Stimulated activated CD4-positive, alpha-beta T cell treated with anti-CD3 and anti-CD28 coated beads, Interleukin-4, amount 100 ng/mL, for 1 hour (primary cell): ENCODE measurements at places on chromosomes 2 and 18.

DNA sequence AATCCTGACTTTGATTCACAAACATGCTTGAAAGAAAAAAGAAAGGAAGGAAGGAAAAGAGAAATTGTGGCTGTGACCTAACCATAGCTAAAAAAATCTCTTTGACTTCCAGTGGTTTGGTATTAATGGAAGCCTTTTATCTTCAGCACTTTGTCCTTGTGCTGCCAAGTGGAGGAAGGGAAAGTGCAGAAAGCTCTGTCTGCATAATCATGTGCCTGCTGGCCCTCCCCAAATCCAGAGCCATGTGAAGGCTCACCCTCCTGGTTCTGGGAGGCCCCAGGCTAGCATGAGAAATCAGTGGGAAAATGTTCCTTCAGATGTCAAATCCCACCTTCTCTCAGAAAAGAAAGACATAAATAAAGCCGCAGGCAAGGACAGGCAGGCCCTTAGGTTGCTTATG lies 48.3 kb upstream of the BMPR2 start:
- DNase-seq: no peak

- no peak for DNase-seq
These were observed 115.5 kb upstream of the CHAC2 start for GRCh38 chr2:53652131-53652530.

DNA sequence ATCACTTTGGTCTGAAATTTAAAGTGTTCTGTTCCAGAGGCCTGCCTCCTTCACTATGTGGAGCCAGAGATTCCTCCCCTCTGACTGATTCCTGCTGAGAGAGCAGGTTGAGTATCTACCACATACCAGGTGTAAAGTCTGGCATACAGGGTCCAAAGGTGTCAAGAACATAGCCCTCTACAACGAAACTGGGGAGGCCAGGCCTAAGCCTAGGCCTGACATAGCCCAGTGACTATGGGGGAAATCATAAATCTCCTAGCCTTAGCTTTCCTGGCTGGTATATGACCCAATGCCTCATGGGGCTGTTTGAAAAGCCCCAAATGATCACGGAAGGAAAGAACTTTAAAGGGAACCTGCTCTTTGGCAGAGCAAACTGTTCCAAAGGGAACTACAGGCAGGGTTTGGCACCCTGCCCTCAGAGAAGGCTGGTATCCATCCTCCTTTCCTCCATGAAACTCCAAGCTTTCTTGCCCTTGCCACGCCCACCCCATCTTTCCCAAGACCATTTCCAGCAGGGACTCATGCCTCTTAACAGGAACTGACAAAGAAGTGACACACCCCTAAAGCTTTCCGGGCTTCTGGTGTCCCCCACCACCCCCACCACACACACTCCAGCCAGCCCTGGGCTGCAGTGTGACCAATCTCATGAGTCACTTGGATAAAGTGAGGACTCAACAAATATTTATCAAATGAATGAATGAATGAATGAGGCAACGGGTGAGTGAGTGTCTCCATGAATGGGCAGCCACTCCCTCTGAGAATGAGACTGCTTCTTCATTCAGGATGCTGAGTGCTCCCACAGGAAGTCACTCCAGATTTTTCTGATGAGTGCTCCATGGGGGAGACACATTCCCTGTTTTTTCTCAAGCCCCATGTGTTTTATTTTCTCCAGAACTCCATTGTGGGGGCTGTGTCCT lies 114.5 kb upstream of the STPG4 start:
- no peak for DNase-seq

DNA sequence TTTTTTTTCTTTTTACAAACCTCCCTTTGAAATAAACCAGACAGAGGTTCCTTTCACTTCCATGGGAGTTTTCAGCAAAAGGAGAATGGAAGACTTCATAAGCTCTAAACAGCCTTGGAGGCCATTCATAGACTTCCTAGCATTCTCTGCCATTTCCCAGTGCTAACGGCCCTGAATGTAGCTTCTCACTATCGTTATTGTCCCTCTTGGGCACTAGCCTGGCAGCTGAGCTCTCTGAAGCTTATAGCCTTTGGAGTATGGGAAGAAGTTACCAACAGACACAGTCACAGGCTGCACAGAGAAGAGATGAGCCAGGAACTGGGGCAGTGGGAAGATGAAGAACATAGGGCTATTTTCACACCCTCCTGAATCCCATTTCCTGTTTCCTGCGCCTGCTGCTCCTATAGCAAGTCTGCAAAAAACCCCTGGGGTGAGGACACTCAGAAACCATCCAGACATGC lies 29.1 kb upstream of the EPC2 start:
- DNase-seq: no peak

DNA sequence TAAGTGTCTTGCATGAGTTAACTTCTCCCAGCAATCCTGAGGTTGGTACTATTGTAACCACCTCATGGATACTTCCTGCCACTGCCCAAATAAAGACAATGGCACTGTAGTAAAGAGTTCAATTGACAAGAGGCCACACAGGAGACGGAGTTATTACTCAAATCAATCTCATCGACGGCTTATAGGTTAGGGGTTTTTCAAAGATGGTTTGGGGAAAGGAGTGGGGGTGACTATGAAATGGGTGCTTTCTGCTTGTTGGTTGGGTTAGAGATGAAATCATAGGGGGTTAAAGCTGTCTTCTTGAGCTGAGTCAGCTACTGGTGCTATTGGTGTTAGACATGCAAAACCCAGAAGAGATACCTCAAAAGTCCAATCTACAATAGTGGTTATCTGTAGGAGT lies 1258.0 kb upstream of the ZEB2 start:
- DNase-seq: no peak

GRCh38 chr2:42914314-42914713 lies 121.9 kb upstream of the HAAO start:
- DNase-seq: no peak

DNA sequence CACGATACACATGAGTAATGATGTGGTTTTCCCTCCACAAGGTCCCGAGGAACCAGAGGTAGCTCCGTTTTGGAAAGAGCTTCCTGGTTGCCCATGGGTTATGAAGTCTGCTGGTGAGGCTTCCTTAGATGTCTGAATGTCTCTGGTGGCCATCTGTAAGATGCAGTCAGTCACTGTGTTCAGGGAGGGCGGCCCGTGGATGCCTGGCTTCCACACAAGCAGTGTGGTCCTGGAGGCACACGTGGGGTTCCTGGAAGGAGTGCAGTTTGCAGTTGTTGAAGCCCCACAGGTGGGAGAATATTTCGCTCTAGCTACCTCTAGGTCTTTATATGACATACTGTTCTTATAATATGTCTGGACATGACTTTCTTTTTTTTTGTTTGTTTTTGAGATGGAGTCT lies 209.0 kb downstream of the FAM210A start:
- no peak for DNase-seq

DNA sequence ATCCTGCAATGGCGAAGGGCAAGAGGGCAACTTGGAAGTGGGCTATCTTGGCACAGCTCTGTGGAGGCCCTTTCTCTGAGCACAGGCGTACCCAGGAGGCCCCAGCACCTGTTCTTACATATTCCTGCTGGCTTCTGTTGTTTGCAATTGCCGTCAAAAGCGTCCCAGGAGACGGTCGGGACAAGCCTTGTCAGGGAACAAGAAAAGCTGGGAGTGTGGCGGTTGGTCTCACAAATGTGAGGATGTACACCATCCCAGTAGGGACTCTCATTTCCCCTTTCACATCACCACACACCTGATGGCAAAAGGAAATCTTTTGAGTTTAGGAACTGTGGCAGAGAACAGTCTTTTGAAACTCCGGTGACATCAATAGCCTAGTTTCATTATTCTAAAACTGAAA lies 94.7 kb upstream of the EFEMP1 start:
- no peak for DNase-seq

DNA sequence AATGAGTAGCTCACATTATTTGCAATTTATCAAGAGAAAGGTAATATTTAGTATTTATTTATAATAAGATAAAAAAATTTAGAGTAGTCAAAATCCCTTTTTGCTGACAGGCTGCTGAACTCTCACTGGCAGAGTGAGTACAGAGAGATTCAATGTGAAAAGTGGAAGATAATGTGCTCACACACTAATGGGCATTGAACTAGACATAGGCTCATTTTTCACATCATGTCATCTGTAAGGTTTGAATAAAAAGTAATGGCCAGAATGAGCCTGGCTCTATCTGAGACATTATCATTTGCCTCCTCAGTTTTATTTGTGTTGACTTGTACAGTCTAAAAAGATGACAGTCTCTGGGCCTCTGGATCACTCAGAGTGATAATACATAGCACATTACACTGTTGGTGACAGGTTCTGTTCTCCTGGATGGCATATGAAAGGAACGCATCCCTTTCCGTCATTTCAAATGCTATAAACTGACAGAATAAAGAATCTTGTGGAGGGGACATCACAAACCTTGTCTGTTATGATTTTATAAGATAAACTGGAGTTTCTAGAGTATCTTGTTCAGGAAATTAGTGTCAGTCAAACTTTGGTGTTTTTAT lies 812.9 kb downstream of the NR4A2 start:
- no peak for DNase-seq

- DNase-seq: no peak
These were observed 44.8 kb upstream of the CTDP1 start for GRCh38 chr18:79634593-79635426.

DNA sequence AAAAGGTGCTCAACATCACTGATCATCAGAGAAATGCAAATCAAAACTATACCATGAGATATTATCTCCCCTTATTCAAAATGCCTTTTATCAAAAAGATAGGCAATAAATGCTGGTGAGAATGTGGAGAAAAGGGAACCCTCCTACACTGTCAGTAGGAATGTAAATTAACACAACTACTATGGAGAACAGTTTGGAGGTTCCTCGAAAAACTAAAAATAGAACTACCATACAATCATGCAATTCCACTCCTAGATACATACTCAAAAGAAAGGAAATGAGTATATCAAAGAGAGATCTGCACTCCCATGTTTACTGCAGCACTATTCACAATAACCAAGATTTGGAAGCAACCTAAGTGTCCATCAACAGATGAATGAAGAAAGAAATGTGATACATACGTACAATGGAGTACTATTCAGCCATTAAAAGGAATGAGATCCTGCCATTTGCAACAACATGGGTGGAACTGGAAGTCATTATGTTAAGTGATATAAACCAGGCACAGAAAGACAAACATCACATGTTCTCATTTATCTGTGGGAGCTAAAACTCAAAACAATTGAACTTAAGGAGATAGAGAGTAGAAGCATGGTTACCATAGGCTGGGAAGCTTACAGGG lies 63.8 kb downstream of the MAP4K3 start:
- no peak for DNase-seq

DNA sequence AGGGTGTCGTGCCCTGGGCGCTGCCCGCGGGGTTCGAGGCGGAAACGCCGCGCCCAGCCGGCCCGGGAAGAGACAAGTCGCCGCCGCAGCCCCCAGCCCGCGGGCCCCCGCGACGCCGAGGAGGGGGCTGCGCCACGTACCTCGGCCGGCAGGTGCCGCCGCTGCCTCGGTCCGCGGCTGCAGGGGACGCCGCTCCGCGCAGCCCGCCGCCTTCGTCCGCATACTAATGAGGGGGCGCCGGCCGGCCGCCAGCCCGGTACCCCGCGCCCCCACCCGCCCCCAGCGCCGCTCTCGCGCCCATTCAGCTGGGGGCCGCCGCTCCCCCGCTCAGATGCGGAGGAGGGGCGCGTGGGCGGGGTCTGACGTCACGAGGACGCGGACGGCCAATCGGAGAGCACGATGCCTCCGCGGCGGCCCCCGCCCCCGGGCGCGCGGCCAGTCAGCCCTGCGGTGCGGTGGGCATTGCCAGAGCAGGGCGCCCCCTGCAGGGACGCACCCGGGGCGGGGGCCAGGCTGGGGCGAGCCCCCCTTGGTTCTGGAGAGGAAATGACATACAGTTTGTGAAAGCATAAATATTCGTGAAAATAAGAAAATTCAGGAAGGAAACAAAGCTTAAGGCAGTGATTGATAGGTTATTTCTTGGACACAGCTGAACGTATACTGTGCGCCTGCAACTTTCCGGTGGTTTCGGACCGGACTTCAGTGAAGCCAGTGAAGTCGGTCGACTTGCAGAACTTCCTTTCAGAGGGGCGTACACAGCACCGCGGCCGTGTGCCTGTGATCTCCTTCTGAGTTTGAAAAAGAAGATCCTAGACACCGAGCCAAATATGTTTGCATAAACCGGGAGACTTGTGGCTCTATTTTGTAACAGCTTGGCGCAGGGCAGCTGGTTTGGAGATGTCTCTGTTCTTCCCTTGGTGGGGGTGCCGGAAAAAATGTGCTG lies at the start of gene ST3GAL5:
TSS of gene ST3GAL5 (minus strand) at position 307 of the 943 bp plus-strand sequence. CDS start at position 222, 85 bp downstream.
- peak; percentile 96 for DNase-seq

DNA sequence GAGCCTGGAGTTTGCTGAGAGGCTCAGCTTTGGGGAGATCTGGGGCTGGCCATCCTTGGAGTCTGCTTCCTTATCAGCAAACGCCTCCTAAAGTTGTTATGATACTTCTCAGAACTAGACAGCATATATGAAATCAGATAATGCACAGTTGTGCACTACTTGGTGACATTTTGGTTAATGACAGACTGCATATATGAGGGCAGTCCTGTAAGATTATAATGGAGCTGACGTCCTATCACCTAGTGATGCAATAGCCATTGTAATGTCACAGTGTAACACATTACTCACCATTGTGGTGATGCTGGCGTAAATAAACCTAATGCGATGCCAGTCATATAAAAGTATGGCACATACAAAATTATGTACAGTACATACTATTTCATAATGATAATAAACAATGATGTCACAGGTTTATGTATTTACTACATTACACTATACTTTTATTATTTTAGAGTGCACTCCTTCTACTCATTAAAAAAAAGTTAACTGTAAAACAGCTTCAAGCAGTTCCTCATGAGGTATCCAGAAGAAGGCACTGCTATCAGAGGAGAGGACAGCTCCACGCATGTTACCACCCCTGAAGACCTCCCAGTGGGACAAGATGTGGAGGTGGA lies 298.1 kb upstream of the REV1 start:
- DNase-seq: no peak

DNA sequence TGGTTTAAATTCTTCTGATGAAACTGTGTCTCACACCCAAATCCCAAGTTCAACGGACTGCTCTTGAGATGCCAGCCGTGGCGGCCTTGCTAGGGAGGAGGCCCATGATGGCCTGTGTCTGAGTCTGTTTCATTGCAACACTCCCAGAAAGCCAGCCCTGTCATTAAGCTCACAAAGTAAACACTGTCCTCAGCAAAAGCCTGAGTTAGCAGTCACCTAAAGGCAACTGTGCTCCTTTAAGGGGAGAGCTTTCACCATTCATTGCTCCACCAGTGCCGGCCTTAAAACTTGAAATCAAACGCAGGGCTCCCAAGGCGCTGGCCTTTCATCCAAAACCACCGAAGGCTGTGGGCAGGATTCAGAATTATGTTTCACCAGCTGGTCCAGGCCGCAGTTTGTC lies 42.5 kb upstream of the PPP1CB start:
- no peak for DNase-seq

DNA sequence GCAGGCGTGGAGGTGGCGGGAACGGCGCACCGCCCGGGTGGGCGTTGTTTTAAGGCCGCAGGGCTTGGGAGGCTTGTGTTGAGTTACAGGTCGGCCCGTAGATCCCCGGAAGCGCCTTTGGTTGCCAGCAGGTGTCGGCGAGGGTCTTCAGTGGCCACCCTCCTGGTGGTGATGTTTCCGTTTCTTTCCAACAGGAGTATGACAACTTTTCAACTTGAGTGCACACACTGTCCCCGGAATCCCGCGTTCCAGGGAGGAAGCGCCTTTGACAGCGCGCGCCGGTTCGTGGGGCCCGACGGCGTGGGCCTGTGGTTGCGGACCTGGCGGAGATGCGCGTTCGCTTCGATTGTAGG lies 1.0 kb upstream of the HDAC4 start:
- DNase-seq: no peak

GRCh38 chr2:221518201-221518934 lies 53.7 kb downstream of the EPHA4 start:
- DNase-seq: no peak

- DNase-seq: no peak
These were observed 1.5 kb downstream of the MAP3K2 start for GRCh38 chr2:127386246-127386645.

GRCh38 chr2:105890111-105890510 lies 145.4 kb downstream of the NCK2 start:
- DNase-seq: no peak
